ENCODE measurements at places on chromosomes 3 and 15.
A peak's percentile ranks its signal among the peaks of the same experiment; 100 is the strongest.

- no peak for DNase-seq
Measured at GRCh38 chr3:136366289-136366688, 116.1 kb downstream of the PCCB start.

- no peak for DNase-seq
Measured at GRCh38 chr3:88343264-88343663, 193.5 kb downstream of the C3orf38 start.

DNA sequence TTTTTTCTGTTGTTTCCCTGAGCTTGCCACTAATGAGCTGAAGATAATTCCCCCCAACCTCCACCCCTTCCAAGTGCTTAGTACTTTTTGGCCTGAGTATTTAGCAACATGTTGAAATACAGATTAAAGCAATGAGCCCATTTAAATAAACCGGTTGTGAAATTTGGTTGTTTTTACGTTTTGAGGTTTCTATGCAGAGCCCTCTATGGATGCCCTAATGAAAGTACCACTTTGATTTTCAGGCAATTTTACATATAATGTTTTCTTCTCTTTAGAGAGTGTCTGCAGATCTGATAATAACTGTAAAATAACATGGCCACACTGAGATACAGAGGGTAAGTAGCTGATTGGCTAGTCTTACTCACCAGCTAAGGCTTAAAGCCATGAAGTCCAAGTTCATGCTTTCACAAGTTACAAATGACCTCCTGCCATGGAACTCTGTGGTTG lies 139.4 kb upstream of the SLC7A14 start:
- DNase-seq, result no peak

DNA sequence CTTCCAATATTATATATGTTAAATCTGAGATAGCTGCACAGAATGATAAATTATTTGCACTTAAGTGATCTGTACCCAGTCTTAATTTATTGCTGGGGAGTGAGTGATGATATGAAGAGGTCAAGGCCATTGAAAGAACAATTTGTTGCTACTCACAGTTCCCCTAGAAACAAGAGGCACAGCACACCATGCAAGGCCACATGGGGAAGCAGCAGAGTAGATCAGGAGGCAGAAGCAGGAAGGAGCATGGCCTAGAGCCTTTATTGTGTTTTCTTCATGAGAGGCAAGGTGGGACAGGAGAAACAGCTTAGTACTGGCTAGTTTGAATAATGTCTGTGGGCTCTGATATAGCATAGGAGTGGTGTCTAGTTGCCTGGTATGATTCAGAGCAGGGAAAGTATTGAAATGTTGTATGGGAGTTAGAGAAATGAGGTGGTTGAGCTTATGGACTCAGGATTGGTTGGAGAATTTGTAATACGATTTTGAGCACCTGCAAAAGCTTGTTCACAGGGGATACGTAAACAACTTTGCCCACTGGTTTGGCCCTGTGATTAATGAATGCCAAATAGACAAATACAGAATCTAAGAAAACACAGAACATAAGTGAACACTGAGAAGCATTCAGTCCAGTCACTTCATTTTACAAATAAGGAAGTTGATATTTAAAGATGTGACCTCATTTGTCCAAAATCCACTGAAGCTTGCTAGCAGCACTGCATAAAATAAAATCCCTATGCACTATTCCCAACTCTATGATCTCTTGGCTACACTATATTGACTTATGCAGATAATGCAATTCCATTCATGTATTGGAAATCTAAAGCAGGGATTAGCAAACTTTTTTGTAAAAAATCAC lies 71.7 kb downstream of the TMCO5A start:
- DNase-seq, result no peak

GRCh38 chr3:66507423-66508260 lies 6.8 kb upstream of the LRIG1 start:
- no peak for DNase-seq

GRCh38 chr15:92315144-92315543 lies 78.5 kb upstream of the ST8SIA2 start:
- DNase-seq, result no peak

- no peak for DNase-seq
Measured at GRCh38 chr15:91228383-91228782, 128.3 kb downstream of the SV2B start.

DNA sequence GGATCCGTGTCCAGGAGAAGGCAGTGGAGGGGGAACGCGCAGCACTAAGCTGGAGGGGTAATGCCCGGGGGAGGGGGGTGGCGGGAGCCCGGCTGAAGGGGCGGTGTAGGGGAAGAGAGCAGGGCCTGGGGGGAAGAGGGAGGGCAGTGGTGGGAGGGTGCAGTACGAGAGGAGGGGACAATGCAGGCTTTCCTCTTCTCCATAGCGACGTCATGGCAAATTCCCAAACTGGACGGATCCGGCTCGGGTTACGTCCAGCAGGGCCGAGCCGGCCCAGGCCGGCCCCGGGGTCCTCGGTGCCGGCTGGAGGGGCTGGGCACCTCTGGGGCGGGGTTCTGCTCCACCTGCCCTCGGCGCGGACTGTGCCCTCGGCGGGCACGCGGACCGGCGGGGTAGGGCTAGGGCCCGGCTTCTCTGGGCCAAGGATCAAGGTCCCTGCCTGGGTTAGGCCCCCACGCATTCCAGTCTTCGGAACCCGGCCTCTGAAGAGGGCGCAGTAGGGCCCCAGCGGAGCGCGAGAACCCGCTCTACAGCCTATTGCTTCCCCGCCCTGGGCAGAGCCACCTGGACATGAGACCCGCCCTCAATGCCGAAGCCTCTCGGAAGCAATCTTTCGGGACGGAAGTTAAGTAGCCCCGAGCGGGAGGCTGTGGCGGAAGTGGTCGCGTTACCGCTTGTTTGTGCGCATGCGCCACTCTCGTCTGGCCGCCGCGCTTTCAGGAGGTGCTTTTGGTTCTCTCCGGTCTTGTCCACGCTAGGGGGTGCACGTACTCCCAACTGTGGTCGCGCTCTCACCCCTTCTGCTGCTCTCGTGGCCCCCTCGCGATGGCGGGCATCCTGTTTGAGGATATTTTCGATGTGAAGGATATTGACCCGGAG lies 1.4 kb downstream of the POLR2H start:
- DNase-seq, result peak; percentile 95

- DNase-seq, result no peak
Measured at GRCh38 chr15:100061944-100062343, 279.8 kb downstream of the ADAMTS17 start.

- DNase-seq, result no peak
Measured at GRCh38 chr3:28132941-28133340, 108.5 kb upstream of the CMC1 start.

GRCh38 chr3:122353215-122353614 lies 28.2 kb downstream of the CSTA start:
- DNase-seq, result no peak

DNA sequence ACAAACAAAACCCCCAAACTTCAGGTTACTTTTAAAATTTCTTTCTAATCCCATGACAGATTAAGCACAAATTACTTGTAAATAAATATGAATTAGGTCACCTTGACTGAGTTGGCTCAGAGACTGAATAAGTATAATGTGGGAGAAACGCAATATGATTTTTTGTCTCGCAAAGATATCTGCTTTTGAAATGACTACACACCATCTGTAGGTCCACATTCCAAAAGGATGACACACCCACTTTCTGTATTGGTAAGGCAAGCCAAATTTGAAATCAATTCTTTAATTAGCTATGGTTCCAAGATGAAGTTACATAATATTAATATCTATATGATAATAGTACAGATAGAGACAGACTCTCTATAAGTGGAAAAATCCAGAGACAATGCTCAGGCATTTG lies 66.9 kb upstream of the CSPG5 start:
- DNase-seq, result no peak

- peak; percentile 97 for DNase-seq
Measured at GRCh38 chr3:264394-265156, 68.0 kb downstream of the CHL1 start.

- no peak for DNase-seq
Measured at GRCh38 chr15:91555312-91555711, 298.2 kb upstream of the SLCO3A1 start.

GRCh38 chr15:65533057-65533756 lies 2.9 kb downstream of the HACD3 start:
- no peak for DNase-seq

GRCh38 chr15:91853511-91853947 lies at the start of gene SLCO3A1:
TSS of gene SLCO3A1 (plus strand) at chr15:91853708.
- peak; percentile 26 for DNase-seq

DNA sequence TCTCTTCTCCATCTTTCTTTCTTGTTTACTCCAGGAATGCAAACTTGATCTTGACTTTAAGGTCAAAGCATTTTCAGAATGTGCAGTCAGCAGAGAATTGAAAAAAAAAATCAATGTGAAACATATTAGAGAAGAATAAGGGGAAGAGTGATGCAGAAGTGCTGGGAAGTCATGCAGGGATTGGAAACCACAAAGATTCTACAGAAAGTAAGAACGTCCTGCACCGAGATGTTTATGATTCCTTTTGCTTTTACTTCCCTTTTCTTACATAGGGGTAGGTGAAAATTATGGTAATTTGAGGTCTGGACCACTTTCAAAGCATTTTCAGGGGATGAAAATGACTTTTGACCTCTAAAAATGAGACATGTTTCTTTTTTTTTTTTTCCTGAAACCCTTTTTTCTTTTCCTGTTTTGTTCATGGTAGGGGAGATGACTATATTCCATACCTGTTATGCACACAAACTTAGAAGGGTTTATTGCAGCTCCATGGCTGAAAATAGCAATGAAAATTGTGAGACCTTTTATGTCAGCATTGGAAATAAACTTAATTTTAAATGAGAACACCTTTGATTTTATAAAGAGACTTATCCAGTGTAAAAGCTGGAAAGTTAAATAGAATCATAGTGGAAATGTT lies 623.5 kb upstream of the TBL1XR1 start:
- no peak for DNase-seq

- no peak for DNase-seq
Measured at GRCh38 chr15:95401587-95401986, 928.9 kb upstream of the NR2F2 start.

DNA sequence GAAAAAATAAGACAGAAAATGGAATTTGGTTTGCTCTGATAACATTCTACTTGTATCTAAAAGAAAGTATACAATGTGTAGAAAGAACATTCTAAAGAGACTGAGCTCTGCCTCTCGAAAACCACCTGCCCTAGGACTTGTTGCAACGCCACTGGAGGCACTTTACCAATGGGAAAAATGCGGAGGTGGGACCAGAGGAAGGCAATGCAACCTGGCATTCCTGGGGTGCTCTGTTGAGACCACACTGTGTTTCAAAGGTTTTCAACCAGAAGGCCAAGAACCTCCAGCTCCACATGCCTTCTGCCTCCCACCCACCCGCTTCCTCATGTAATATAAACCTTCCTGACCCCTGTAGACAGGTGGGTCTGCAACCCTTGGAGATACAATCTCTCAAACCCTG lies 4.5 kb downstream of the PROK2 start:
- DNase-seq, result no peak

DNA sequence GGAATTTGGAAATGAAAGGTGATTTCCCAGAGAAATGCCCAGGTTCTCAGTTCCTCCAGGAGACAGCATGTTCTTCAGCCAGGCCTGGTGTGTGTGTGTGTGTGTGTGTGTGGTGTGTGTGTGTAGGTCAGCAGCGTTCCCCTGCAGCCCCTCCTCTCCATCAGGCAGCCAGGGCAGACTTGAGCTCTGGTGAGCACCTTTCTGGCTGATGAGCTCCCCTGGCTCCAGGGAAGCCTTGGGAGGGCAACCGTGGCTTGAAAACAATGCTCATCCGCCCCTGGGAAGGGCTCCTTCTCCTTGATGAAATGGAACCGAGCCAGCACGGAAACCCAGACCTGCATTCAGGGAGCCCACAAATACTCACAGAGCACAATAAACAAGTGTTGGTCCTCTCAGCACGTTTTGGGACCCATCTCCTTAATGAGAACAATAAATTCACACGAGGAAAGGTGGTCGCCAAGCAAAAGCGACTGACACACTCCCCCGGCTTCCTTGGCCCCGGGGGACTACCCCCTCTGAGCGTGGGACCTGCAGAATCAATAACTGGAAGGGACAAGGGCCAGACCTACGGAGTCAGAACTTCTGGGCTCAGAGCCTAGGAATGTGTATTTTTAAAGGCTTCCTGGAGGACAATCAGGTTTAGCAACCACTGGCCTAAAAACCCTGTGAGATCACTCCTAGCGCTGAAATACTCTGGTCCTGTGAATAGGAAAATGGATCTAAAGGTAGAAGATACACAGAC lies 38.6 kb upstream of the HES1 start:
- no peak for DNase-seq

- DNase-seq, result no peak
Measured at GRCh38 chr3:191360620-191361019, 30.3 kb upstream of the UTS2B start.

- peak; percentile 82 for DNase-seq
Measured at GRCh38 chr3:713006-713621, 379.7 kb upstream of the CNTN6 start.

DNA sequence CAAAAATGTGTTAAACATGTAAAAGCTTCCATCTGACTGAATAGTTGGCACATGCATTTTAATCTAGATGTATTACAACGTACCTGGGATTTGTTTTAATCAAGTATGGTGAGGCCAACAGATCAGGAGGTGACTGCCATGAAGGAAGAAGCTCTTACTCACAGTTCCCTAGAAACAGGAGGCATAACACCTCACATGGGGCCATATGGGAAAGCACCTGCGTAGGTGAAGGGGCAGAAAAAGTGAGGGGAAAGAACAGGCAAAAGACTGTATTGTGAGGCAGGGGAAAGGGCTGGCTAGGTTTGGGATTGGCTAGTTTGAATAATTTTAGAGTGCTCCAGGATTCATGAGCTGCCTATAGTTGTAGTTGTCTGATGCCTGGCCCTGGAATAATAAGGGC lies 9.6 kb downstream of the SQOR start:
- no peak for DNase-seq

- DNase-seq, result no peak
Measured at GRCh38 chr3:51955175-51955892, at the start of gene GPR62. TSS of gene GPR62 (plus strand) at chr3:51955381. CDS start at chr3:51955653, 272 bp downstream.

GRCh38 chr15:45200799-45201556 lies 13.2 kb upstream of the SHF start:
- peak; percentile 83 for DNase-seq

DNA sequence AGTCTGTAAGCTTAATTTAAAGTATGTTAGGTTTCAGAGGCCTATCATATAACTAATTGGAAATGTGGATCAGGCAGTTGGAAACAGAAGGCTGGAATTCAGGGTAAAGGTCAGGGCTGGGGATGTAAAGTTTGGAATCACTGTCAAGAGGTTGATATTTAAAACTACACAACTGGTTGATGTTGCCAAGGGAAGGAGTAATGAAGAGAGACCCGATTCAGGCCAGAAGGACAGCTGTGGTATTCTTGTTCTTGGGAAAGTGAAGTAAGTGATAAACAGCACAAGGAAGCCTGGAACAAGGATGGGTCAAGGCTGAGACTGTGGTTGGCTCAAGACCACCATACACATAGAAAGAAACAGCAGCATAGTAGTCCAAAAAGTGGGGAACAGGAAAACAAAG lies 654.2 kb downstream of the NTRK3 start:
- no peak for DNase-seq

Data from NCI-H460 (cell line).